ENCODE measurements at places on chromosomes 13 and 19.

- peak; percentile 86 for DNase-seq
These were observed 30.4 kb upstream of the CYP4F8 start for GRCh38 chr19:15584541-15585115.

GRCh38 chr19:41886761-41887710 is 4.1 kb downstream of the ARHGEF1 start:
- DNase-seq = peak; percentile 75

GRCh38 chr13:107799001-107799400 is 416.3 kb downstream of the LIG4 start:
- peak; percentile 38 for DNase-seq

- DNase-seq = no peak
These were observed 473.6 kb downstream of the FOXO1 start for GRCh38 chr13:40192858-40193257.

- no peak for DNase-seq
These were observed 150.9 kb downstream of the RFC3 start for GRCh38 chr13:33968520-33969507.

GRCh38 chr19:46878613-46879375 is 18.0 kb downstream of the ARHGAP35 start:
- no peak for DNase-seq

DNA sequence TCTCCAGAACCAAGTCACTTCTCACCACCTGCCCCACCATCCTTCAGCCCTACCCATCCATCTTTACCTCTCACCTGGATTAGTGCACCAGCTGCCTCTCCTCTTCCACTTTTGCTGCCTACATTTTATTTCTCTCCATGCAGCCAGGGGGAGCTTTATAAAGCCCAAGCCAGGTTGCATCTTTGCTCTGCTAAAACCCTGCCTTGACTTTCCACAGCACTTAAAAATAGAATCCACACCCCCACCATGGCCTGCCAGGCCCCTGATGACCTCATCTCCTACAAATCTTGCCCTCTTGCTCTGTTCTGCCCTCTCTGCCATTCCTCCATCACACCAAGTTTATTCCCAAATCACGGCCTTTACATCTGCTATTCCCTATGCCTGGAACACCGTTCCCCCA is 1.8 kb downstream of the HOOK2 start:
- no peak for DNase-seq

DNA sequence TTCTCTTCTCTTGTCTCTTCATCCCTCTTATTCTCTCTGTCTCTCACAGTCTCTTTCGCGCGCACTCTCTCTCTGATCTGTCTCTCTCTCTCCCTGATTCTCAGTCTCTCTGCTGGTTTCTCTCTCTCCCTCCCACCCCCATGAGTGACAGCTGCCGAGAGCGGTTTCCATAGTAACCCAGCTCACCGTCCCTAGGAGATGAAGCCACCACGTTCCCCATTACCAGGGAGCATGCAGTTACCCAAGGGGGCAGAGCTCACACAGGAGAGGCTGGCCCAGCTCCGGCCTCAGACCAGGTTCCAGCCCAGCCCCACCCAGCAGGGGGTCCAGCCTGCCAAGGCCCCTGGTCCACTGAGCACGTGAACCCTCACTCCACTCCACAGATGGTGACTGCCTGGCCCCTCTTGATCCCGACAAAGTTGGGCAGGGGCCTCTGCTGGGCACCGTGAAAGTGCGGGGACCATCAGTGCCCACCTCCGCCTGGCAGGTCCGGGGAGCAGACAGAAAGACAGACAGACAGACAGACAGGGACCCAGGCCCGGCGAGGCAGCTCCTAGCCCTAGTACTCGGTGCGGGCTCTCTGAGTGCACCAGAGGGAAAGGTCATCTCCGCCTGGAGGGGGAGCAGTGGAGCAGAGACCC is 50.6 kb downstream of the CELF5 start:
- DNase-seq = peak; percentile 61

DNA sequence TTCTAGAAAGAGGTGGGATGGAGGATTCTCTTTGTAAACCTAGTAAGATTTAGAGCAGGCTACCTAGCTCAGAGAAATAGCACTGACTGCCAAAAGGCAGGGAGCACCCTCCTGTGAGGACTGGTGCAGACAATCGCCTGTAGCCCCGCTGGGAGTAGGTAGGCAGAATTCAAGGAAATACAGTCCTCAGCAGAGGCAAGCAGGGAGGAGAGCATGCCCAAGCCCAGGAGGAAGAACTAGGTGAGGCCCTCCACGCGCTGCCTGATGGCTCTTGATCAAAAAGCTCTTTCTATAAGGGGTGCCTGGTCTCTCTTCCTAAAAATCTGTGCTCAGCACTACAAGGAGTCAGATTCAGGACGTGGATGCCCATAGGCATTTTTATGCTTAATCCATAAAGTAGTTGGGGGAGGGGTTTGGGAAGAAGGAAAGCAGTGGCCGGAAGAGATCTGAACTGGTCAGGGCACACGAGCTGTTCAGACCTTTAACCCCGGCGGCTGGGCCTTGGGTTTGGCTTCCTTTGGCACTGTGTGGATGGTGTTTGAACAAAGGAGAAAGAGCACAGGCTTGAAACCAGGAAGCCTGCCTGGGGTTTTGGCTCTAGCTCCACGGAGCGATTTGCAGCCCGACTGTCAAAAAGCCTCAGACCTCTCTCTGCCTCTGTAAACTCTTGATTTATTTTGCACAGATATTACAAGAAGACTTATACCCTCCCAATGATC is 320.6 kb downstream of the FOXO1 start:
- DNase-seq = no peak

GRCh38 chr13:63910511-63910910 is 2494.9 kb upstream of the PCDH20 start:
- peak; percentile 52 for DNase-seq

GRCh38 chr19:15673176-15673654 is 328 bp downstream of the CYP4F12 start:
- DNase-seq = no peak

GRCh38 chr13:34647379-34648150 is 294.5 kb upstream of the NBEA start:
- no peak for DNase-seq

DNA sequence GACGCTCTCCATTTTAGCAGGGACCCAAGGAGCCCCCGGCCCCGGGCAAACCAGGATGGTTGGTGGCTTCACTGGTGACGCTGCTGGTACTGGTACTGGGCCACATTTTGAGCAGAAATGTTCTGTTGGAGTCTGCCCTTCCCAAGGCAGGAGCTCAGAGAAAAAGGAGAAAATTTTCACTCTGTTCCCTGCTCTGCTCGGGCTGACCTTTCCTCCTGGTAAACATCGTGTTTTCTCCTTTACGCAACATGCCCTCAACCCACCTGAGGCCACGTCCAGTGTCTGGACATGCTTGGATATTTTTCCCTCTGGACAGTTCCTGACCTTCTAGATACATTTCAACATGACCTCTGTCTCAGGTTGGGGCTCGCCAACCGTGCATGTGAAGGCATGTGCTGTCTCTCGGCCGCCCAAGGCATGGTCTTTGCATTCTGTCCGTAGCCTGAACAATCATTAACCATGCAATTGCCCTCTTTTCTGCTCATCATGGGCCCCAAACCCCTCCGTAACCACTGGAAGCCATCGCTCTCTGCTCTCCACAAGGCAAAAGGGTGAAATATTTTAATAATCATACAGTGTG is 115.2 kb upstream of the PEG3 start:
- DNase-seq = no peak

GRCh38 chr13:43348397-43348796 is 325.0 kb downstream of the DNAJC15 start:
- no peak for DNase-seq

Data from A673 (cell line).